Lower lobe of right lung (tissue), 2 donors: ENCODE measurements at places on chromosomes 1 and 21.

DNA sequence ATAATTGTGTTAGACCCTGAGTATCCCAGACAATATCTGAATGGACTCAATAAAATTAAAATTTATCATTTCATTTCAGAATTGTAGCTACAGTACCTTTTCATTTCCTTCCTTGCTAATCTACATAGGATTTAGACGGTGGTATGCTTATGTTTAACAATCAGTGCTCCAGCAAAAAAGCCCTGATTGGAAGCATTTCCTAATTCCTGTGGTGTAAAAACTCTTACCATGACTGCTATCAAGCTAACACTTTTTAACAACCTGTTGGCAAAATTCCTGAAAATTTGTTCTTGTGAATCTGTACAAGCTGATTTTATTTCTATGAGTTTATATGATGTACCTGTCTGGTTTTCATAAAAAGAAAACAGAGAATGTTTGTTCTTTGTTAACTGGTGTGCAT is 5.2 kb upstream of the FNBP1L start:
- DNase-seq, result no peak

DNA sequence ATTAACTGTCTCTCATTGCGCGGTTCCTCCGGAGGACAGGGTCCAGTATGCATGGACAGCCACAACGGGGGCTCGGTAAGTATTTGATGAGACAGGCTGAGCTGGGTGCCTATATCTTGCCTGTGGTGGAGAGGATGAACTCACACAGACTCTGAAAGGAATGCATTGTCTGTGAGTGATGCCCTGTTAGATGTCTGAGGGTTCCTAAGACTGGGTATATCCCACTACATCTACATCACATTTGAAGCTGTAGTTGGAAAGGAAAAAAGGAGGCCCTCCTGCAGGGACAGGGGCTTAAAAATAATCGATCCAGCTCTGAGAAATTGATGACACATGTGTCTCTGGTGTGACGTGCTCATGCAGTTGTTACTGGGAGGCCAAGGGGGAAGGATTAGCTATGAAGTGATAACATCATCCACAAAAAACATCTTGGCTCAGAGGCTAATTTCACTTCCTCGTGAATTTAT is 1.9 kb downstream of the ADARB1 start:
- DNase-seq, result no peak

GRCh38 chr21:32413015-32413504 is 554 bp downstream of the EVA1C start:
- DNase-seq, result peak; percentile 80

DNA sequence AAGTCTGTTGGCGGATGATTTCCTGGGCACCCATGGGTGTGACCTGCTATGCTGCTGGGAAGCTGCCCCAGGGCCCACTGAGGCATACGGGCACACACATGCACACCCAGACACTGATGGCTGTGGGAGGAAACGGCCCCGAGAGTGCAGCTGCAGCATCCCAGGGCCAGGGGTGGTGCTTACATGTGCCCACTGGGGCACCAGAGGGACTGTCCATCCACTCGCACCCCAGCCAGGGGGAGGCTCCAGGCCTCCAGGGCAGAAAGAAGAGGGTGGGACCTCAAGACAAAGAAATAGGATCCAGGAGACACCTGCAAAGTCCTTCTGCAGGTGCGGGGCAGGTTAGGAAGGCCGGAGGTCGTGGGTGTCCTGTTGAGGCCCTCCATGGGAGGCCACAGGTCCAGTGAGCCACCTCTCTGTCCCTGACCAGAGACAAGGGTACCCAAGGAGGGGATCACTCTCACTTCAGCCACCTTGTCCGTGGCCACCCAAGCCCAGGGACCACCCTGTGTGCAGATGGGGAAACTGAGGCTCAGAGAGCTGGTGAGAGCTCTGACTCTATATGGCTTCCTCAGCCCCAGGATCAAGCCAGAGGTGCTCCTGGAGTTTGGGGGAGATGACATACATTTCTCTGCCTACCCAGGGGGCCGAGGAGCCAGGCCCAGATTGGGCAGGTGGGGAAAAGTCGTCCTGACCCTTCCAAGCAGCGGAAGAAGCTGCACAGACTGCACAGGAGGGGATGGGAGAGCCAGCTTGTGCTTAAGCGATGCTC is 57.1 kb downstream of the WNT9A start:
- DNase-seq, result no peak

DNA sequence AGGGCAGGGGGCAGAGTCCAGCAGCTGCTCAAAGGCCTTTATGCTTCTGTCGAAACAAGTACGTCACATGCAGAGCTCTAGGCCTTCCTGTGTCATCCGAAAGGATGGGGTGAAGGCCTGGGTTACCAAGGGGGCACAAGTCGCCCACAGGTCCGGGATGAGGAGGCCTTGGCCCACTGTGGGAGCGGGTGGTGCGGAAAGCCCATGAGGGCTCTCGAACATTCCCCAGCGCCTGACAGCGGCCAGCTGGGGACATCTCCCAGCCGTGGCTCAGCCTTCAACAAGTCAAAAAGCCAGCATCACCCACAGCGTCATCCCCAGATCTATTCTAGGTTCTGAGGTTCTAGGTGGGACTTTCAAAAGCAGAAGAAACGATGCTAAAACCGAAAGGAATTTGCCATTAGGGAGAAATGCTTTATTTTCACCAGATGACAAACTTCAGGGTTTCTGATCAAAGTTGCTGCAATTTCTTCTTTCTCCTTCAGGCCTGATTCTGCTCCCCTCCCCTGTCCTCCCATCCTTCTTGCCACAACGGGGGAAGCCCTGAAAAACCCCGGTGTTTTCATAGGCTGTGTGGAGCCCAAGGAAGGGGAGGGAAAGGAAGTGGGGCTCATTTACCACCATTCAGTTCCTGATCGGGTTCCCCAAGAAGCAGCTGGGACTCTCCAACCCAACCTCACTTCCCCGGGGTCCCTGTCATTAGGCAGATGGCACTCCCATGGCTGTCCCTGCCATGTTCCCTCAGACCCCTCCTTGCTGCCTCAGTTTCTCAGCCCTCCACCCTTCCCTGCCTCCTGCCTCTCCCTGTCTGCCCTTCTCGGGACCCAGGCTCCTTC is 17.6 kb downstream of the GPR137B start:
- no peak for DNase-seq

- DNase-seq, result no peak
Measured at GRCh38 chr1:63969441-63969901, 195.7 kb downstream of the ROR1 start.

DNA sequence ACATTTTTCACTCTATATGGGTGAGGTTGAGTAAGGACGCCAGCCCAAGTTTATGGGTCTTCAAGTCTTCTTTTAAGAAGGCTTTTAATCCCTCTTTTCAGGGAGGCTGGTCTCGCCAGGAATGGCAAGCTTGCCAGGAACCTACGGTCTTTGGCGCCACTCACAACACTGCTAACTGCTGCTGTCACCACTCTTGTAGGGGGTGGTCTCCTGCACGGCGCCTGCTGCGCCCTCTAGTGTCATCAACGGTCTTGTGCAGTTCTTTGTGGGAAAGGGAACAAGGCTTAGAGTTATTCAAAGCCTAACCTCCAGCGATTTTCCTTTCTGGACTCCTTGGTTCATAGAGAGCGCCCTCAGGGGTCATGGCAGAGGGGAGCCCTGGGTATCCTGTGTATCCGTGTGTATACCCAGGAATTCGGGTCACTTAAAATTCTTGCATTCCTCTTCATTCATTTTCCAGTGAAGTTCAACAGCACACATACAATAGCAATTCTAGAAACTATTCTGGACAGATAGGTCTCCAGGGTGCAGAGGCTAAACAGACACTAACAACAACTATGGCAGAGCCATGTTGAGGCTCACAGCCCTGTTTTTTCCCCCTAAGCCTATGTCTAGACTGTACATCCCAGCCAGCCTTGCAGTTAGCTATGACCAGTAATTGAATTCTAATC is 392.8 kb upstream of the CAMK1G start:
- peak; percentile 59 for DNase-seq

GRCh38 chr21:43922949-43923348 is 57.9 kb downstream of the AGPAT3 start:
- DNase-seq, result peak; percentile 23
